Kidney capillary endothelial cell (primary cell): ENCODE measurements at places on chromosomes 3 and 15.

- DNase-seq = no peak
These were observed 202.7 kb upstream of the MLF1 start for GRCh38 chr3:158368271-158368670.

DNA sequence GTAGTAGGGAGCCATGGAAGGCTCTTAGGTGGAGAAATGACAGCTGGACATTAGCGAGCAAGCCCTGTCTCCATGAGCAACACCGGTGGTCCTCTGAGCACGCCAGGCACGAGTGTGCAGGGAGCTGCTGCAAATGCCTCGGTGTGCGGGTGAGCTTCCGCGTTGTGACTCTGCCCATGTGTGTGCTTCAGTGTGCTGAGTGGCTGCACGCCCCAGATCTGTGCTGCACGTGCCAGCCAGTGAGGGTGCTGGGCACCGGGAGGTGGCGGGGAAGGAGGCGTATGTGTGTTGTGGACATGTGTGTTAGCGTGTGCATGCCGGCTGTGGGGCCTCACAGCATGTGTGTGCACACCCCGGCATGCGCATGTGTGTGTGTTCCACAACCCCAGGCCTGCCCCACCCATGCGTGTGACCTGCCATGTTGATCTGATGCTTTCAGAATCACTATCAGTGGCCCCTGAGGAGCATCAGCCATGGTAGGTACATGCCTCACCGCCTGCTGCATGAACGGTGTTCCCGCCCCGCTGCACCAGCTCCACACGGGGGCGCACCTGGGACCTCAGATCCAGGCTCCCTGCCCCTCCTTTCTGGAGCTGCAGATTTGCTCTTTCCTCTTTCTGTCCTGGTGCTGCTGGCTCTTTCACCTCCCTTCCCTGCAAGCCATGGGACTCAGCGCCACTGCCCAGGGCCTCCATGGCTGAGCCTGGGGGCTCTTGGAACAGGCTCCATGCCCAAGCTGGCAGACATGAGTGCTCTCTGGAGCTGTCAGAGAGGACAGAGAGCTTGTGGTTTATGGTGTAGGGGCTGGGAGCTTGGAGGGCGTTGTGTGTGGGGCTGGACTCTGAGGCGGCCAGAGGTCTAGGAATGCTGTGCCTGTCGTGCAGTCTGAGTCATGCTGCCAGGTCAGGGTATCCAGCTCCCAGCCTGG, 169.4 kb downstream of the TBC1D2B start:
- DNase-seq = no peak

- DNase-seq = peak; percentile 7
These were observed 201.1 kb downstream of the NR1D2 start for GRCh38 chr3:24145981-24146822.

GRCh38 chr3:4729061-4729973, 236.2 kb downstream of the ITPR1 start:
- DNase-seq = no peak

DNA sequence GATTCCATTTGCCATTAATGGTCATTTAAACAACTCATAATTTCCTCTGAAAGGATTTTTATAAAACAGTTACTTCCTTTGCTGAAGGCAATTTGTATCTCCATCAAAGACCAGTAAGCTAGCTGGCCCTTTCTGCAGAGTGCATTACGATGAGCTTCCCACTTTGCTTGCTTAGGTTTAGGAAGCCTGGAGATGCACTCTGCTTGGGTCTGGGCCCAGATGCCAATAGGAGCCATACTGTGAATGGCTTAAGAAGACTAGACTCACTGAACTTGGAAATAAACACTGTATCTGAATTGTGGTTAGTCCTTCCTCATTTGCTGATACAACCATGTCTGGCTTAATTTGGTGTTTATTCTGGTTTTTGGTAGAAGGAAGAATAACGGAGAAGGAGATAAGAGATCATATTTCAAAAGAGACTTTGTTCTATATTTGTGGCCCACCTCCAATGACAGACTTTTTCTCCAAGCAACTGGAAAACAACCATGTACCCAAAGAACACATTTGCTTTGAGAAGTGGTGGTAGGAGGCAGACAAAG, 38.1 kb downstream of the OXNAD1 start:
- DNase-seq = no peak

DNA sequence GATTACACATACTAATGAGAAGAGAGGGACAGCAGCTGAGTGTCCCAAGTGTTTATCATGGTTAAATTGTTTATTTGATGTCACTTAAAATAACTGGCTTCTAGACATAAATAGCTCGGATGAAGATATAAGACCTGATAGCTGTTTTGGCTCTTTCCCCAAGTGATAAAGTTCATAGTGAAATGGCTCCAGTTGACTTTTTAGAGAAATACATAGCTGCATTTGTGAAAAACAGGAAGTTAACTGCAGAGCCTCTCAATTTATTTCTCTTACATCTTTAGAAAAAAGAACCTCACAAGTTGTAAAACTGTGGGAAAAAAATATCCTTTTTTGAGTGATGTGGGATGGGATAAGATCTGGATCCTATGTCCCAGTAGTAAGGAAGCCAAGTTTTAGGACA, 332.9 kb upstream of the RASGRP1 start:
- no peak for DNase-seq
